Stimulated activated CD4-positive, alpha-beta T cell treated with anti-CD3 and anti-CD28 coated beads, Interleukin-1b, Interleukin-23, amount 100 ng/mL, for 1 hour (primary cell): ENCODE measurements at places on chromosomes 12 and 14.

DNA sequence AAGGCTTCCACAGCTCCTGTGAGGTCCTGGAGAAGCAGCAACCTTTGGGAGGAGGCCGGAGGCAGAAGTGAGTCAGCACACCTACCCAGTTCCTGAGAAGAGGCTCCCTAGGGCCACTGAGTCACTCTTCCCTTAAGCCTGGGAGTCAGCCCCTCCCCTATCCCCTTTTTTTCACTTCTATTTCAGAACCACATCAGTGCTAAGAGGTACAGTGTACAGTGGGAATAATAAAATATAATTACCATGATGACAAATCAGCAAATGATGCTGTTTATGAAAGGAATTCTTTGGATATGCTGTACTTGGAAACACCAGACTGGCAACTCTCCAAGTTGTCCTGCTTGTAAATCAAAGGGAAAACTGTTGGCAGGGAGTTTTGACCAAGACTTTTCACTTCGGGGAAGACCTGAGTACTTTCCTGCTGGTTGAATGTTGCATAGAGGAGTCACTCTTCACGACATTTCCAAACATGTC is 7.8 kb upstream of the TBPL2 start:
- no peak for DNase-seq

DNA sequence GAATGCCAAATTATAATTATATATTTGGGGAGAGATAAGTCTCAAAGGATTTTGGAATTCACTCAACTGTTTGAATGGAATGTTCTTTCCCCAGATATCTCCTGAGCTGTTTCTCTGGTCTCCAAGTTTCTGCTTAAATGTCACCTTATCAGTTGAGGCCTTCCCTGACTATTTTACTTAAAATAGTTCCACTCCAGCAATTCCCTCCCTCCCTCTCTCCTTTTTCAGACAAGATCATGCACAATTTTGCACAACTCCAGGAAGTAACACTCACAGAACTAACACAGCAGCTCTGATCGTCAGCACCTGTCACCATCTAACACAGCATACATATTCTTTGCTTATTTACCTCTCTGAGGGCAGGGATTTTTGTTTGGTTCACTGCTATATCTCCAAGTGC is 12.5 kb downstream of the BTG1 start:
- no peak for DNase-seq

DNA sequence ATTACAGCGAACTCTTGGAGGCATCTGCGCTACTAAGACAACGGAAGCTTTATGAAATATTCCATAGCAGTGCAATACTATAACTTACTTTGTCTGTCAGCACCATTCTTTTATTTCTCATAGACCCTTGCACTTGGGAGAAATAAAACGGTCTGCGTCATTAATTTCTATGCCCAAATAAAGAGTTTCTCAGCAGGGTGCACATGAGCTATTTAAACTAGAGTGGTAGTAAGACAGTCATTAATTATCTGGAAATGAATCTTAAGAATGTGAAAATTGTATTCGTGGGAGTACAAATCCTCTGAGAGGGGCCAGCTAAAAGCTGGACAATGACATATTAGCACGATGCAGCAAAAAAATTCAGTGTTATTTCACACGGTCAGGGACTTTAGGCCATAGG is 903.4 kb upstream of the FOXG1 start:
- no peak for DNase-seq

DNA sequence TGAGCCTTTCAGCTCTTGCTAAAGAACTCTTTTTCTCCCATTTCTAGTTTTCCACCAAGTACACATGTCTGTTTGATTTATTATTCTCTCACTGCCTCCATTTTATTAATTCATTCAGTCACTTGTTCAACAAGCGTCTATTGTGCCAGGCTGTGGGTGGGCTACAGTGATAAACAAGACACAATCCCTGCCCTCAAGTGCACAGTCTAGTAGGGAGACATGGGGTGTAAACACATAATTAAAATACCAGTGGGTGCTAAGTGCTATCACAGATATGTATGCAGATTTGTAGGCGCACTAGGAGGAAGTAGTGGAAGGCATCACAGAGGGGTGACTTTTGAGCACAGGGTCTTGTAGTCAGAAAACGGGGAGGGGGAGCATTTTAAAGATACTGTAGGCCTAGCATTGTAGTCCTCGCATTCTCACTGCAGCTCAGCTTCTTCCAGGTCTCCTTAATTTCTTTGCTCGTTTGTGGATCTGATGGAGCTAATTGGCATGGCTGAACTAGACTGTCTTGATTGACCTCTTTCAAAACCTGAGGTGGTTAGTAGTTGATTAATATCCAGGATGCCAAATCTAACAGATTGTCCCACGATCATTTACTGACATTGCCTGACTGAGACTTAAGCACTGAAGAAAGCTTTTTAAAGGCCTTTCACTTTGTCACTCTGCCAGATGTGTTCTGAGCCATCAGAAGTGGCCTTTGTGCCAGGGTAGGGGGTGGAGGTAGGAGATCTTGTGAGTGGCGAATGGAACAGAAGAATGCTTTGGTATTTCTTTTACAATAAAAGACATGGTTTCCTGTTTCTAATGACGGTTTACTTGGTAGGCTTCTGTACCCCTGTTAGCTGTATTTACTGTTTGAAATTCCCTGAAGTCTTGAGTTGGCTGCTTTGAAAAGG is 116.9 kb downstream of the DIP2B start:
- no peak for DNase-seq

DNA sequence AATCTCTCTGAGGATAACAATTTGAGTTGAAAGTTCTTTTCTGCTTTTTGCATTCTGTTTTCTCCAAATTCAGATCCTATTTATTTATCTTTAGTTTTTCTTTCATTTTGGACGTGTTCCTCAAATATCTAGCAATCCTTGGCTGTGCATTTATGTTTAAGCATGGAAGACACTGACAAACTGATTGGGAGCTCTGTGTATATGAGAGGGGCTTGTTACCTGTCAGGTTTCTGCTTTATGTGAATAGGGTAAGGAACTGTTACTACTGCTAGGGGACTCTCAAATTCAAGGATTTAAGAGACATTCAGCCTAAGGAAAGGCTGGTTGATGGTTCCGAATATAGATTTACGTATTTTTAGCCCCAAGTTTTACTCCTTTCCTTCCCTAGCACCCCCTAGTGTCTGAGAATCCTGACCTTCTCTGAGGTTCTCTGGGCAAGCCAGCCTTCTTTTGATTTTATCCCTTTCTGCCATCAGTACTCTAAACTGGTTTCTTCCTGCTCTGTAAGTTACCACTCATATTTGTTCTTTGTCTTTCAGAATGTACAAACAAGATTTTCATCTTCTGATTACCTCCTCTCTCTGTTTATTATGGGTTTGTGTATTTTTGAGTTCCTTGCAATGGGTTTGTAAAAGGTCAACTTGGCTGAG is 30.5 kb downstream of the YLPM1 start:
- no peak for DNase-seq

DNA sequence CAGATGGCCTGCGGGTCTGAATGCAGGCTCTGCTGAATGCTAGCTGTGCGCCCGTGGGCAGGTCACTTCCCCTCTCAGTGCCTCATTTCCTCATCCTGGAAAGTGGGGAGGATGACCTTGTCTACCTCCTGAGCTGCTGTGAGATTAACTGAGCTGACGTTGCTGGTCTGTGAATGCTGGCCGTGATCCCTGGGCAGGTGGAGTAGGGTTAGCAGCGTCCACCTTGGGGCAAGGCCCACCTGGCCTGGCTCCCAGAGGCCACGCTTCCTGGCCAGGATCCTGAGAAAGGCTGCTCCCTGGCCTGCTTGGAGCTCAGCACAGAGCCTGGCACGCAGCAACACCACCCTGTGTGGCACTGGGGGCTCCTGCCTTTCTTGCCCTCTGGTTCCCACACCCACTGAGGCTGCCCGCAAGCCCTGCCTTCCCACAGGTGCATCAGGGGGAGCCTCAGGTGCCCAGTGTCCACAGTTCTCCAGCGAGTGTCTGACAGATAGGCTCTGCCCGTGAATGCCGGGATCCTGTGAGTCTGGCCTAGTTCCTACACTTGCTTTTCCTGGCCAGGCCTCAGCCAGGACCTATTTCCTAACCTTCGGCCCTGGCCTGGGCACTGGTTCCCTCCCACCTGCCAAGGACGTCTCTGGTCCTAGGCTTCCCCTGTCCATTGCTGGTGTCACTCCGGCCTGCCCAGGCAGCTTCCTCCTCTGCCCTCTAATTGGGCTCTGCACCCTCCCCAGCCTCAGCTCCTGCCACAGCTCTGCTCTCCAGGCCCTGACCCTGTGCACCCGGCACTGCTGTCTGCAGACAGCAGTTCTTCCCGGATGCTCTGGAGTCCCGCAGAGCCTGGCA is 37.2 kb upstream of the TDRD9 start:
- no peak for DNase-seq

- no peak for DNase-seq
Measured at GRCh38 chr14:105303949-105304348, 3.1 kb upstream of the BRF1 start.

- DNase-seq: no peak
Measured at GRCh38 chr14:94460631-94461416, 8.2 kb upstream of the SERPINA11 start.
